Epithelial cell of proximal tubule (primary cell): ENCODE measurements at places on chromosomes 7 and 10.

DNA sequence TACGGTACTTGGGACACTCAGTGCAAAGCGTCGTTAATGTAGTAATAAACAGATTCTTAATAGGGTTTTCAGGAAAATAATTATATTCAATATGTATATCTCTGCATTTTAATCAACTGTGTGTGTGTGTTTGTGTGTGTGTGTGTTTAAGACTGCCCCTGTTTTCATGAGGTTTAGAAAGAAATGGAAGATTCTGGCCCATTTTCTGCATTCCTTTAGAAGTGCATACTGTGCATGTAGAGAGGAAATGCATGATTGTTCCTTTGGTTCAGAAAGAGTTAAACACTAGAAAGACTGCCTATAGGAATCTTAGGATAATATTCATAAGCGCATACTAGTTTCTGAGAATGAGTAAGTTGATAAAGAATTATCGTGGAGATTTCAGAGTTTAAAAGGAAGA lies 975 bp downstream of the CNTNAP2 start:
- DNase-seq: no peak

DNA sequence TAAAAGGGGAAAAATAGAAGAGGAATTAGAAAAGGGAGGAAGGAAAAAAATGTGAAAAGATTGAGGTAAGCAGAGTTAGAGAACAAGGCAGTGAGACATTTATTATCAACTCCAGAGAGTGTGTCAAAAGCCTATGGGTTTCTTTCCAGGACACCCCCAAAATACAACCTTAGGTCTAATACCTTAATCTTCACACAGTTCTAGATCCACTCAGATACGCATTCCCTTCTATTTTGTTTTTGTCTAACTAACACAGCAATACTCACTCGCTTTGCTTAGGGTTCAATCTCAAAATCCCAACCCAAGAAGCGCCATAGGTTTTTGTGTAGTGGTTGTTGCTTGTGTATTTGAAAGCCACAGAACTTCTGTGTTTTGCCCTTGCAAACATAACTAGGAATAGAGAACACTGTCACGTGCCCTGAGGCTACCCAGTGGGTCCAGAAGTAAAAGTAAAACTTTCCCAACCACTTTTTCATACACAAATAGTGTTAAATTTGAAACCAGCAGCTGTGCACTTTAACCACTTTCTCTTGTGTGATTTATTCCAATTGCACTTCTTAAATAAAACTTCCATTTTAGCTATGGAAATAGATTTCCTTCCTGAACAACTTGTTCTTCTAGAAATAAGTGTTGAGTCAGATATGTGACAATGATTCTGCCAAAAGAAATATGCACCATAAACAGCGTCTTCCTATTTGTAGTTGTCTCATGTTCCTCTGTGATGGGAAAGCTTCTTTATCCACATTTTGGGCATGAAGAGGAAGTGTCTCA lies 414.7 kb upstream of the GHITM start:
- DNase-seq: no peak

DNA sequence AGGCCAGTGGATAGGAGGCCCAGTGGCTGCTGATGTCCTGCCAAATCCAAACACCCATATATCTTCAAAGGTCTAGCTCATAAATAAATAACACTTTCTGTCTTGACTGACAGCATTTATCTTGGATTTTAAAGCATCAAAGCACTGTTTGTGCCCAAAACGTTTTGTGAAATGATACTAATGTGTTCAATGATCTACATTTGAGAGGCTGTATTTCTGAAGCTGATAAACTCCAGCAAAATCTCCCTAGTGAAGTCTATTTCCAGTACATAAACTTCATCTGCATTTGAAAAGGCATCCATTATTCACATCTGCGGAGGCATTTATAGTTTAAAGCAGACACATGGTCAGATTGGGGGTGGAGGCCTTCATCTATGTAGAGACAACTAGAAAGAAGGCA lies 276.3 kb downstream of the HPSE2 start:
- no peak for DNase-seq

GRCh38 chr10:102769375-102770107 lies 25.8 kb downstream of the WBP1L start:
- no peak for DNase-seq

DNA sequence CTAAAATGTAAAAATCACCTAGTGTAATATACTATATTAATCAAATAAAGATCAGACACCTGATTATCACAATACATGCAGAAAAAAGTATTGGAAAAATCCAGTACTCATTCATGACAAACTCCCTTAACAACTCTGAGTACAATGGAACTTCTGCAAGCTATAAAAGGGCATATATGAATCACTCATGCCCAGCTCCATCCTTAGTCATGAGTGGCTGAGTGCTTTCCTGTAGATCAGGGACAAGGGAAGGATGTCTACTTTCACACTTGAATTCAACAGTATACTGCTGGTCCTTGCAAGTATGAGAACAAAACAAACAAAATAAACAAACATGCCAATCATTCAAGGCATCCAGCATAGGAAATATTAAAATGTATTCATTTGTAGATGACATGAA lies 116.5 kb downstream of the ADARB2 start:
- DNase-seq: no peak

DNA sequence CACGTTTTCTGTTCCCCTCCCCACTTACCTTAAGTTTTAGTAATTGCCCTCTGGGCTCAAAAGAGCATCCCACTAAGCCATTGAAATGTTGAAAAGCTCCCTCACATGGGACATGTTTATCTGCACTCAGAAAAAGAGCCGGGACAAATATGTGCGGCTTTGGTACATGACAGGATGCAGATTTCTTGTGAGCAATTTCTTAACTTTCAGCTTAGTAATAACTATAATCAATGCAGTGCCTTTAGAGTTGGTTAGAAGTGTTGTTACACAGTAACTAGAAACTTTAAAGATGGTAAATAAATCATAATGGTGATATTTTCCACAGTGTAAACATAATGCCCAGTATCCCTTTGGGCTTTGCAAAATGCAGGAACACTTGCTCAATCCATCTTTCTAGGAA lies 89.2 kb downstream of the ZNF365 start:
- DNase-seq: no peak

DNA sequence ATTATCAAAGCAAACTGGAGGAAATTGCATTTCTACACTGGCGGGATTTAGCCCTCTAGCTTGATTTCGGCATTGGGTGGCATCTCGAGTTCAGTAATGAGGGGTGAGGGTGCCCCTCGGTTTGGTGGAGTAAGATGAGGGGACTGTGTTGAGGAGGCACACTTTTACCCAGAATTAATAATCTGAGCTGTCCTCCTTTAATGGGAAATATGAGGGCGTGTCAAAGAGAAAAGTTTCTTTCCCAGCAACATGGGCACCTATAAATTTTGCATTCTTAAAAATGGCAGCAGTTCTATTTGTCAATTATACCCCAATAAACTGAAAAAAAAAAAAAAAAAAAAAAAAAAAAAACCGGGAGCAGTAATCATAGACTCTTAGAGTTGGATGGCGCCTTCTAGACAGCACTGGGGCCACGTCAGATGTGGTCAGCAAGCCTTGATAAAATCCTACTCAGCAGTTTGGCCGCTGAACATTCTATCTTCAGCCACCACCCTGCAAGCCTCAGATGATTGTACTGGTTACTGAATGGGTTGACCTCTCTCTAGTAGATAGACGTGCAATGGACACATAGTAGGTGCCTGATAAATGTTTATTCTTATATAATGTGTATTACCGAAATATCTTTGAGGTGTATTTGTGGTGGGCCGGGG lies 931 bp downstream of the PAPSS2 start:
- DNase-seq: no peak

- peak; percentile 38 for DNase-seq
Measured at GRCh38 chr10:117736655-117737054, 194.1 kb downstream of the EMX2 start.

GRCh38 chr10:110892602-110893288 lies 21.0 kb downstream of the PDCD4 start:
- DNase-seq: no peak

DNA sequence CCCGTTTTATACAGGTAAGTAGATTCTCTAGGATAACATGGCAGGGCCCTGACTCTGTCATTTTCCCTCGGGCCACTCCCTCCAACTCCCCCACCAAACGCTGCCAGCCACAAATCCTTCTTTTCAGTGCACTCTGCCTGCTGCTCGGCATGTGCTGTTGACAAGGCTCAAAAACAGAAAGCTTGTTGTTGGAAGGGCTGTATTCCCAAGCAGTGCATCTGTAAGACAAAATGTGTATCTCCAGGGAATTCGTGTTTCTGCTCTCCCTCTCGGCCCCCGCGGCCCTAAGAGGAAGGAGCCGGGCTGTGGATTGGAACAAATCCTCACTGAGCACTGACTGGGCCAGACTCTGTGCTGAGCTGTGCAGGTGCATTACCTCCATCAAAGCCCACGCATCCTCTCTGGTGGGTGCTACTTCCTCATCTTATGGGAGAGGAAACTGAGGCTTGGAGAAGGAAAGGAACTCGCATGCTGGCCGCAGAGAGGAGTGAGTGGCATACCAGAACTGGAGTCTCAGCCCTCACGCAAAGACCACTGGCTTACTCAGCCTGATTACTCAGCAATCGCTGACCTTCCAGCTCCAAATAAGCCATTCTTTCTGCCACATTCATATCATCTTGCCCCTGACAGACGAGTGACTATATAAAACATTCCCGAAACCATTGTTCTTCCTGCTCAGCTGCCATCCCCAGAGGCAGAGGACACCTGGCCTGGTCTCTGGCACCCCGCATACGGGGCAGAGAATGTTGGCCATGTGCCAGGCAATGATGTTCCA lies 33.5 kb upstream of the ENO4 start:
- DNase-seq: no peak

- no peak for DNase-seq
Measured at GRCh38 chr7:96388620-96389383, 66.9 kb upstream of the SLC25A13 start.

DNA sequence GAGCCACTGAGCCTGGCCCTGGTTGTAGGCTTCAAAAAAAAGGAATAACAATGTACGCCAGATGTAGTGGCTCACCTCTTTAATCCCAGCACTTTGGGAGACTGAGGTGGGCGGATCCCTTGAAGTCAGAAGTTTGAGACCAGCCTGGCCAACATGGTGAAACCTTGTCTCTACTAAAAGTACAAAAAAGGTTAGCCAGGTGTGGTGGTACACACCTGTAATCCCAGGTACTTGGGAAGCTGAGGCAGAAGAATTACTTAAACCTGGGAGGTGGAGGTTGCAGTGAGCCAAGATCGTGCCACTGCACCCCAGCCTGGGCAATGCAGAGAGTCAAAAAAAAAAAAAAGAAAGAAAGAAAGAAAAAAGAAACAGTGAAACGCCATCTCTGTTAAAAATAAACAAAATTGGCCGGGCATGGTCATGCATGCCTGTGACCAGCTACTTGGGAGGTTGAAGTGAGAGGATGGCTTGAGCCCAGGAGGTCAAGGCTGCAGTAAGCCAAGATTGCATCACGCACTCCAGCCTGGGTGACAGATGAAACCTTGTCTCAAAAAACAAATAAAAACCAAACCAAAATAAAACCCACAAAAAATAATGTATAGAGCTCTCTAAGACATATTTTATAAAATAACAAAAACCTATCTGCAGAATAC lies 4.7 kb upstream of the KLHDC10 start:
- DNase-seq: no peak

DNA sequence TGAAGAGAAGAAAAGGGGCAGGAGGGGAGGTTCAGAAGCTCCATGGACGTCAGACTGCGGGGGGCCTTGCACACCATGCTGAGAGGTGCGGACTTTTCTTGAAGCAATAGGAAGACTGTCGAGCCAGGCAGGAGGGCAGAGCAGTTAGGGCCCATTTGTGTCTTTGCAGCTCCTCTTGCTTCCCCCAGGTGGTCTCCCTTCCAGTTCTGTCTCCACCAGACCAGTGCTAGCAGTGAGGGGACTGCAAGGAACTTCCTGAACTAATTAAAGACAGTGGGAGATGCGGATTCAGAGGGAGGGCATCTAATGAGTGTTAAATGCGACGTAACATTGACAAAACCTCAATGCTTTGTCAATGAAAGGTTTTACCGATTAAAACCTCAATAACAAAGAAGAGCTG lies 225.4 kb downstream of the USP6NL start:
- DNase-seq: no peak

DNA sequence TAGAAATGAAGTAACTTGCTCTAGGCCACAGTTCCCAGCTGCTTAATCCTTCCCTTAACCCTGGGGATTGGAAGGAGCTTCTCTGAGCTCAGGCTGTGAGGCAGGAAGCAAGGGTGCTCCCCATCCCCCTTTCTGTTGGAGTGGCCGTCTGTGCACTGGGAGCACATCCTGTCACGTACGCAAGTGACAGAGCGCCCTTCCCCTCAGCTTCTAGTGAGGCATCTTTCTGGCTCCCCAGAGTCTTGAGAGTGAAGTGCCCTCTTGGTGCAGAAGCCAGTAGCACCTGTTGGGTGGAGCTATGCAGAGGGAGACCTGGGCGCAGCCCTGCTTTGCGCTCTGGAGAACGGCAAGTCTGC lies 47.8 kb downstream of the SHH start:
- no peak for DNase-seq
